Stimulated activated memory B cell treated with anti-CD40 and anti-IgM and Interleukin-4, amounts not matched to agents 10 μg/mL and 1 μg/mL and 100 μg/mL, for 72 hours (primary cell): ENCODE measurements at places on chromosomes 2 and 18.
A peak's percentile ranks its signal among the peaks of the same experiment; 100 is the strongest.

DNA sequence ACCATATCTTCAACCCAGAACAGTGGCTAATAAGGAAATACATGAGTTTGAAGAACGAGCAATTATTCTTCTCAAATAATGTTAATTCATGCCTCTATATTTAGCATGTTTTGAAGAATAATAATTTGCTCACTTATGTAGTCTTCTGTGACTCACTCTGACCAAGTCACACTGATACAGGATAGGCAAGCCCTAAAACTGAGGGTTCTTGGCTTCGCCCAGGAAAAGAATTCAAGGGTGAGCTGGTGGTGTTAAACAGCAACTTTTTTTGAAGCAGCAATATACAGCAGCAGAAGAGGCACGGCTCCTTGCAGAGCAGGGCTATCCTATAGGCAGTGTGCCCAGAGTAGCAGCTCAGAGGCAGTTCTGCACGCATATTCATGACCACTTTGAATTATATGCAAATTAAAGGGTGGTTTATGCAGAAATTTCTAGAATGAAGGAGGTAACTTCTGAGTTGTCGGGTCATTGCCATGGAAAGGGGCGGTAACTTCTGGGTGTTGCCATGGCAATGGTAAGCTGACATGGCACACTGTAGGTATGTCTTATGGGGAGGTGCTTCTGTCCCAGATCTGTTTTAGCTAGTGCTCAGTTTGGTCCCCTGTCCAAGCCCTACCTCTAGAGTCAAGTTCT lies 200.6 kb downstream of the RND3 start:
- ATAC-seq = peak; percentile 39

- ATAC-seq = no peak
These were observed 787.6 kb upstream of the GCFC2 start for GRCh38 chr2:76498360-76498759.

DNA sequence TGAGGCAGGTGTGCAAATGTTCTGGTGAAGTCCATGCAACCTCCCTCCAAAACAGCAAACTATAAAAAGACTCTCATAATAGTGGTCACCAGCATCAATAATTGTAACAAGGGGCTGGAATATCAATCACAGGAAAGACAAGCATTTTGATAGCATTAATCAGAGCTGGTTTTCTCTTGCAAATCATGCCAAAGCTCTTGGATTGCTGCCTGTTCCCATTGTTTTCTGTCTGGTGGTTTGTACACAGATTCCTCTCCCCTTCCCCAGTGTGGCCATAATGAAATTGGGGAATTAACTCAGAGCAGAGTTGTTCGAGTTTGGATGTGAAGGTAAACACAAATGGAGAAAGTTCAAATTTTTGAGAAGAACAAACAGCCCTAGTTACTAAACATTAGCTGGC lies 134.2 kb downstream of the CDCA7 start:
- ATAC-seq = no peak

- no peak for ATAC-seq
These were observed 304.8 kb downstream of the PDE11A start for GRCh38 chr2:177767768-177768167.

DNA sequence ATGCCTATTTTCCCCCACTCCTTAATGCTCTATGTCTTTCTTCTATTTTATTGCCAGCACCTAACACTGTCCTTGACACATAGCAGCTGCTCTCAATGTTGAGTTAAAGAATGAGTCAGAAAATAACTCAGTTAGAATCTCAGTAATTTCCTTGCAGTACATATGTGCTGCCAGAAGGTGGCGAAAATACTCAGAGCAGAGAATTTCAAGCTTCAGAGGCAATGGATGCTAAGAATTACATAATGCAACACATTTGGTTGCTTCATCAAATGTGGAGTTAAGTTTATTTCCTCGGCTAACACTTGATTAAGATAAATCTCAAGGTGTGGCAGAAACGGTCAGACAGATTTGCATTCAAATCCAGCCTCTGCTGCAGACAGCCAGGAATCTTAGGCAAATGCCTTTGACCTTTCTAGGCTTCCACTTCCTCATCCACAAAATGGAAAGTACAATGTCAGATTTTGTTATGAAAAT lies 105.6 kb downstream of the VSNL1 start:
- ATAC-seq = peak; percentile 76

- ATAC-seq = no peak
These were observed 64.1 kb downstream of the POLE4 start for GRCh38 chr2:75022516-75022915.

GRCh38 chr2:161708350-161708975 lies 84.2 kb downstream of the SLC4A10 start:
- ATAC-seq = no peak

- no peak for ATAC-seq
These were observed 76.7 kb upstream of the DTNA start for GRCh38 chr18:34633368-34633767.

DNA sequence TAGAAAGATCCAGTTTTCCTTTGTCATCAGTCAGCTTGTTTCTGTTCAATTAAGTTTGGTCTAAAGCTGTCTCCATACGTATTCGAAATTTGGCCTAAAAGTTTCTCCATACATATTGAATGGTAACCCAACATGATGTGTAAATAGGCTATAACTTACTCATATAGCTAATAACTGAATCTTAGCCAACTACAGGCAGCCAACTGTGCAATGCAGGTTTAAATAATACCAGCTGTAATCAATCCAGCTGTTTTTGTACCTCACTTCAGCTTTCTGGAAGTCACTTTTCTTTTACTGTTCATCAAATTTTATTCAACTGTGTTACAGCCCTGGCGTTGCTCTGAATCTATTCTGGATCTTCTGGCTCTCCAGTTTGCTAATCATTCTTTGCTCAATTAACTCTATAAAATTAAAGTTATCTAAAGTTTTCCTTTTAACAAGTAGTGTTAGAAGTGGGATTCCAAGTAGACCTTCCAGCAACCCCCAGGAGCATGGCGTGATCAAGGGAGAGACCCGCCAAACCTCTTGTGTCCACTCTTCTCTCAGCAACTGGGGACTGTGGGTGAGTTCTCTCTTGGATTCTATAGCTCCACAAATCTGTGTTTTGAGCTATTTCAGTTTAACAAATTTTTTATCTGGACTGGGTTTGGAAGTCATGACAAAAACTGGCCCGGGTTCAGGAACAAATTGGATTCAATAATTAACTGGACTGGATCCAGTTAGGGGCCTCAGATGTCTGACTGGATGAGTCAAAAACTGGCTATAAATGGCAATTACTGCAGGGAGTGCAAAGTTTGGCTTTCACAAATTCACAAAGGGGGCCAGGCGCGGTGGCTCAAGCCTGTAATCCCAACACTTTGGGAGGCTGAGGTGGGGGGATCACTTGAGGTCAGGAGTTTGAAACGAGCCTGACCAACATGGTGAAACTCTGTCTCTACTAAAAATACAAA lies 329.7 kb upstream of the ST6GAL2 start:
- ATAC-seq = no peak
